Hematopoietic multipotent progenitor cell (in vitro differentiated cells): ENCODE measurements at places on chromosomes 2 and 18.

DNA sequence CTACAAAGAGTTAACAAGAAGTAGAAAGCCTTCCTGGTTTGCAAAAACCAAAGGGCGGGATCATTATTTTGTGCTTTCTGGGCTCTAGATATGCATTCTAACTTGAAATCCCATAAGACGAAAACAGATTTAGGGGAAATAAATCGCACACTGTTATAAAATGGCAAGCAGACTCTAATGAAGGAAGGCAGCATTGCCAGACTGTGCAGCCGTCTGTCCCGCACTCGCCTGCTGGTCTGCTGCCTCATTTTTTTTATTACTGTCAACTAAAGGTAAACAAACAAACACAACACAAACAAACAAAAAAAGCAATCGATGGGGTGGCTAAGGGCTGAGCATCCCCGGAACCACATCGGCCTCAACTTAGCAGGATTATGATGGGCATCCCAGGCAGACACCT, 24.4 kb downstream of the ZNF521 start:
- DNase-seq = no peak

- DNase-seq = no peak
Measured at GRCh38 chr2:105674859-105675541, 69.7 kb upstream of the NCK2 start.

DNA sequence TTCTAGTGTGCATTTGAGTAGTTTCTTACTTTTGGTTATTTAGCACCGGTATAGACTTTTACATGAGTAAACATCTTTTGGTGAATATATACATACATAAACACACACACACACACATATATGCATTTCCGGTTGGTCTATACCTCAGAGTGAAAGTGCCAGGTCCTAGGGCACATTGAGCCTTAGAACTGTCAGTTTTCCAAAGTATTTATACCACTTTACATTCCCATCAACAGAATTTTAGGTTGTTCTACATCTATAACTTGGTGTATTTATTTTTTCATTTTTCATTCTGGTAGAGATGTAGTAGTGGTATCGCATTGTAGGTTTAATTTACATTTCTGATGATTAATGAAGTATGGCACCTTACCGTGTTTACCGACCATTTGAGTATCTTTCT, 22.6 kb downstream of the MMADHC start:
- DNase-seq = no peak

- DNase-seq = no peak
Measured at GRCh38 chr2:216340280-216340631, 32.0 kb downstream of the MARCHF4 start.

GRCh38 chr2:133956434-133956935, 297.4 kb upstream of the MGAT5 start:
- no peak for DNase-seq

- no peak for DNase-seq
Measured at GRCh38 chr18:69138088-69138487, 262.6 kb upstream of the DOK6 start.

- DNase-seq = no peak
Measured at GRCh38 chr2:150978053-150978452, 283.6 kb downstream of the RBM43 start.

GRCh38 chr2:238152771-238153688, 5.7 kb upstream of the ERFE start:
- DNase-seq = no peak

DNA sequence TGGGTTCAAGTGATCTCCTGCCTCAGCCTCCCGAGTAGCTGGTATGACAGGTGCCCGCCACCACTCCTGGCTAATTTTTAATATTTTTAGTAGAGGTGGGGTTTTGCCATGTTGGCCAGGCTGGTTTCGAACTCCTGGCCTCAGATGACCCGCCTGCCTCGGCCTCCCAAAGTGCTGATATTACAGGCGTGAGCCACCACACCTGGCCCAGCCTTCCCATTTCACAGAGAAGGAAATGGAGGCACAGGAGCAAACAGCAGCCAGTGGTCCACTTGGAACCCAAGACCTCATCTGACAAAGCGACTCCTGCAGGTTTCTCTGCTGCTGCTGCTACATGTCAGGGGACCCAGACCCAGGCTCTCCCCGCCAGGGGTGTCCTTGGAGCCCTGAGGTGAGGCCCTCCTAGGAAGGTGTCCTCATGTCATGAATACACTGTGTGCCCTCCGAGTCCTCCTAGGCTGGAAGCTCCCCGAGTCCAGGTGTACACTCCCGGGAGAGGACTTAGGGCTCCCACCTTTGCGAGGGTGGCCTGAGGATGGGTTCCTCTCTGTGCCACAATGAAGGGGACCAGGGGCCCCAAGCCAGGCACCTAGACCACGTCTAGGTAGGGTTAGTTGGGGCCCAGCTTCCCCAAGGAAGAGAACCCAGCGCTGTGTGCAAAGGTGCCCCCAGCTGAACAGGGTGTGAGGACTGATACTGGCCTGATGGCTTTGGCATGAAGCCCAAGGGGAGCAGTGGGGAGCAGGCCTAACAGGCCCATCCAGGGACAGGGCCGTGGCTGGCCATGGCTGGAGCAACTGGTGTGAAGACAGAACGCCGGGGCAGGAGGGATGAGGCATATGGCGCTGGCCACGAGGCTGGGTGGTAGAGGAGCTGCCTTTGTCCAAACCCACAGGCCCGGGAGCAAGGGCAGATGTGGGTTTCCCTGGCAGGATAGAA, 56.1 kb downstream of the HS6ST1 start:
- DNase-seq = no peak

- no peak for DNase-seq
Measured at GRCh38 chr2:133139847-133140533, 428.3 kb downstream of the NCKAP5 start.

DNA sequence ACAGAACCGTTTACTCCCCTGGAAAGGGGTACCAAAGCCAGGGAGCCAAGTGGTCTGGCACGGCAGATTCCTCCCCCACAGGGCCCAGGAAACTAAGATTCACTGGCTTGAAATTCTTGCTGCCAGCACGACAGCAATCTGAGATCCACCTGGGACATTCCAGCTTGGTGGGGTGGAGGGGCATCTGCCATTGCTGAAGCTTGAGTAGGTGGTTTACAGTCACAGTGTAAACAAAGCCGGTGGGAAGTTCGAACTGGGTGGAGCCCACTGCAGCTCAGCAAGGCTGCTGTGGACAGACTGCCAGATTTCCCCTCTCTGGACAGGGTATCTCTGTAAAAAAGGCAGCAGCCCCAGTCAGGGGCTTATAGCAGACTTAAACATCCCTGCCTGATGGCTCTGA, 901.7 kb upstream of the LRRTM1 start:
- no peak for DNase-seq

GRCh38 chr2:173876833-173877413, 88.2 kb downstream of the SP3 start:
- no peak for DNase-seq

DNA sequence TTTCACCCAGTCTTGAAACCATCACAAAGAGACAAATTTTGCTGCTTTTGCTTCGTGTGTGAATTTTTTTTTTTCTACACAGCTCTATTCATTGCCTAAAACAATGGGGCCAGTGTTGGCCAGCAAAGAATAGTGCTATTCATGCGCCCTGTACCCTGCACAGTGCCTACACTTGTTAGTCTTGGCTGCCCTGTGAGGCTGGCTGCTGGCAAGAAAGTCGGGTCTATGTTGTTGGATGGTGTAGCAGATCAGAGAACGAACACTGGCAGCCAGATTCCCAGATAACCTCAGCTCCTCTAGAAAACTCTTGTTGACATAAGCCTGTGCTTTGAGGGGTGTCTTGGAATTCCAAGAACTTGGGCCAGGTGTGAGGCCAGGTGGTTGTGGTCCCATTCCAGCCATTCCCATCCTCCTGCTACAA, 455.7 kb upstream of the TCF4 start:
- DNase-seq = no peak

- DNase-seq = peak; percentile 31
Measured at GRCh38 chr2:147829106-147829505, 15.7 kb upstream of the ACVR2A start.

DNA sequence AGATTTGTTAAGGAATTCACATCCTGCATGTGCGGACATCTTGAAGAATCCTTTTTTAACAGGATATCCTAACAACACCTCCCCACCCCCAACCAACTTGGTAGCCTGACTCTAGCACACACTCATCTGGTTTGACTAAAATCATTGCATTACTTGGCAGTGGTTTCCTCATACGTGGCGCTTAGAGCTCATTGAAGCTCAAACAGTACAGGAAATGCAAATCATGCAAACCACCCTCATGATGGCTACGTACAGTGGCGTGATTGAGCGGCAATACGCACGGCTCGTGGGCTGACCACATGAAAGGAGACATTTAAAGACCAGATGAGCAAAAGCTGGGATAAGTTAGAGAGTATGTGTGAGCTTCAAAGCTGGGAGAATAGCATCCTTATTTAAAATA, 336.2 kb downstream of the ZEB2 start:
- DNase-seq = peak; percentile 21

- no peak for DNase-seq
Measured at GRCh38 chr2:240538031-240538780, 19.6 kb downstream of the ANKMY1 start.

DNA sequence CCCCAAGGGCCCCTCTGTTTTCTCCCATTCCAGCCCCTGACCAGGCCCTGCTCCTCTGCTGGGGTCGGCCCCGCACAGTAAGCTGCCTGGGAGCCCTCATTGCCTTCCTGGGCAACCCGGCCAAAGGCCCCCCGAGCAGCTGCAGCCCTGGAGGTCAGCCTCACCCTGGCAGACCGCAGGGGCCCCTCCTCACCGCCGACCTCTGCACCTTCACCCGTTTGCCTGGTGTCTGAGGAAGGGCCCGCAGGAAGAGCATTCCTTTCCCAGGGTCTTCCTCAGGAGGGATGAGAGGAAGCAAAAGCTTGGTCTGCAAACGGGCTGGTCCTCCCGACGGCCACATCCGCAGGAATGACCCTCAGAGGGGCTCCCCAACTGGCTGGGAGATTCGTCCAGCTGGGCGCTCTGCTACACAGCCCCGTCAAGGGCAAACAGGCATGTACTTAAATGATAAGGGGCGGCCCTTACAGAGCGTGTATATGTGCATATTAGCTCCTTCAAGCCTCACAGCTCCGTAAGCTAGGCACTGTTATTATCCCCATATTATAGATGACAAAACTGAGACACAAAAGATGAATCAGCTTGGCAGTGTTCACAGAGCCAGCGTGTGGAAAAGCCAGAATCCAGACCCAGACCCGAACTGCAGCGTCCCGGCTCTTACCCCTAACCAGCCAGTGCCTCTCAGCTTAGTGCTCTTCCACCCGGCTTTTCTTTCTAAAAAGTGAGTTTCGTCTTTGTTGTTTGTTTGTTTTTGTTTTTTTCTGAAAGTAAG, 52.8 kb downstream of the SLC4A1AP start:
- DNase-seq = no peak

DNA sequence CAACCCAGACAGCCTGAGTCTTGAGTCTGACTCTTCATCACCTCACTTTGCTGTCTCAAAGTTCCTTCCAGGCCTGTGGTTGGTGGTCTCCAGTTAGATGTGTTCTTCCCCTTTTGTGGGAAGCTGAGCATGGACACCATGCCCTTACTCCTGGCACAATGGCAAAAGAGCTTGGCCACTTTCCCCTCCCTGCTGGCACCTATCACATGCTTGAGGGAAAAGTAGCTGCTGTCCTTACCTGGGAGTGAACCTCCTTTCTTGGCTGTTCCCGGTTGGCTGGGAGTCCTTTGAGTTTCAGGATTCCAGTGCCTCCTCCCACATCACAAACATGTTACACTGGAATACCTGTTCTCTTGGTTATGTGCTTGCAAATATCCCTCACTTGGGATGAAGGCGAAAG, 97.8 kb downstream of the GATA6 start:
- DNase-seq = no peak

DNA sequence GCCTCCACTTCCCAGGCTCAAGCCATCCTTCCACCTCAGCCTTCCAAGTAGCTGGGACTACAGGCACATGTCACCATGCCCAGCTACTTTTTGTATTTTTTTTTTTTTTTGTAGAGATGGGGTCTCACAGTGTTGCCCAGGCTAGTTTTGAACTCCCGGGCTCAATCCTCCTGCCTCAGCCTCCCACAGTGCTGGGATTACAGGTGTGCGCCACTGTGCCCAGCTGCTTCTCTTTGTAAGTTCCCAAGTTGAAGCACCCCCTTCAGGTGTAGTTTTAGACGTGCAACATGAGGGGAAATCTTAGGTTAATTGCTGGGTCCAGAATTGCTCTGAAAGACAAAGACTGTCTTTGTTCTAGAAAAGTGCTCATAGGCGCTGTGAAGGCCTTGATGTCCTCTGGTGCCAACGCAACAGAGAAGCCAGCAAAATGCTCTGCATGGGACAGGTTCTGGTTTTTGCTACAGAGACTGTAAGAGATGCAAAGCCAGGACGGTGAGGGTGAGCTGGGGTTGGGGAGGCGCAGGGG, 46.6 kb downstream of the RRM2 start:
- no peak for DNase-seq
